Naive thymus-derived CD4-positive, alpha-beta T cell (primary cell): ENCODE measurements at places on chromosomes 11 and 22. TPM values are rescaled to one million over a fixed set of nuclear protein-coding genes. Genes with fewer than 3 reads are reported as not detected.

GRCh38 chr11:127063241-127063640 lies 62.7 kb upstream of the KIRREL3 start:
- DNase-seq = no peak

GRCh38 chr22:22812031-22812905 lies 75.3 kb upstream of the IGLL5 start:
- no peak for DNase-seq

- no peak for DNase-seq
Observed at GRCh38 chr11:11779975-11780374, 61.8 kb upstream of the USP47 start.

- DNase-seq = no peak
Observed at GRCh38 chr11:8368194-8368593, 104.5 kb upstream of the LMO1 start.

- DNase-seq = no peak
Observed at GRCh38 chr11:68385128-68385527, 72.7 kb downstream of the LRP5 start.

DNA sequence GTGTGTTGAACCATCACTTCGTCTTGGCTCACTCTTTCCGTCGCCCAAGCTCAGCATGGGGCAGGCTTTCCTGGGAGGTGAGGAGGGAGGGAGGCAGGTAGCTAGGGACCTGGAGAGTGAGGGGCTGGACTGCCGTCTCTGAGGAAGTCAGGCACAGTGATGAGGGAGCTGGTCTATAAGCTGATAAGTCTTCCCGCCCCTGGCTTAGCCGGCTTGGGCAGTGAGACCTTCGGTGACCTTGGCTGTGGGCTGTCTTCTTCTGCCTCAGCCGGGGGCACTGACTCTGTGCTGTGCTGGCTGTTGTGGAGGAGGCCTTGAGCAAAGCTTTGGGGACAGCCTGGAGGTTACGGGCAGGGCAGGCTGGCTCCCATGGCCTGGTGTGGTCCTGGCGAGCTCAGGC lies 18.7 kb downstream of the GNAZ start:
- no peak for DNase-seq

GRCh38 chr22:37160027-37160426 lies 10.3 kb upstream of the IL2RB start:
- DNase-seq = no peak

DNA sequence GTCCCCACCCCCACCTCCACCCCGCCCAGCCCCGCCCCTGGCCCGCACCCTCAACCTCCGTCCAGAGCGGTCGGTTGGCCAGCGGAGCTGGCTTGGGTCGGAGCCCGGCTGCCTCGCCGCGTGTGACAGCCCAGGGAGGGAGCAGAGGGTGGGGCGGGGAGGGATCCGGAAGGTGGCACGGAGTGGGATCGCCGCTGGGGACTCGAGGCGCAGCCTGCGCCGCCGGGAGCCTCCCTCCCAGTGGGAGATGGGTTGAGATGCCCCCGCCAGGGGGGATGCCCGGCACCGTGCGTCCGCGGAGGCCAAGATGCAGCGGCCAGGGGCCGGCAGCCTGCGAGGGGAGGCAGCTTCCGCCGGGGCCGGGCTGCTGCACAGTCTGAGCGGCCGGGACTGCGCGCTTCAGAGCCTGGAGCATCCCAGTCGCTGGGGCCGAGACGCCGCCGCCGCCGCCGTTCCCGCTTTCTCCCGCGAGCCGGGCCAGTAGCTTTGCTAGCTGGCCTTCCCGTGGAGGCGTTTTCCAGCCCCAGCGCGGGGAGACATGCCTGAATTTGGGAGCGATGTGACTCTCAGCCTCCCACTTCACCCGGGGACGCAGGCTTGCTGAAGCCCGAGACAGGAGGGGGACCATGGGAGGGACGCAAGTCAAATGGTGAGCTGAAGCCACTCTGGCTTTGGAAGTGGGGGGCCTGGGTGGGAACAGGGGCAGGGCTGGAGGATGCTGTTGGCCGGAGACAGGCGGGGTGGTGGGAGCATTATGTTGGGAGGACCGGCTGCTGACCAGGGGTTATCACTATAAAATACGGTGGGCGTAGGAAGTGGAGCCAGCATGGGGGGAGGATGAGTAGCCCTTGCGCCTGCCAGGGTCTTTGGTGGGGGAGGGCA lies 40.2 kb downstream of the DIXDC1 start:
- DNase-seq = no peak

- no peak for DNase-seq
Observed at GRCh38 chr11:83938148-83938547, 652.0 kb upstream of the CCDC90B start.

DNA sequence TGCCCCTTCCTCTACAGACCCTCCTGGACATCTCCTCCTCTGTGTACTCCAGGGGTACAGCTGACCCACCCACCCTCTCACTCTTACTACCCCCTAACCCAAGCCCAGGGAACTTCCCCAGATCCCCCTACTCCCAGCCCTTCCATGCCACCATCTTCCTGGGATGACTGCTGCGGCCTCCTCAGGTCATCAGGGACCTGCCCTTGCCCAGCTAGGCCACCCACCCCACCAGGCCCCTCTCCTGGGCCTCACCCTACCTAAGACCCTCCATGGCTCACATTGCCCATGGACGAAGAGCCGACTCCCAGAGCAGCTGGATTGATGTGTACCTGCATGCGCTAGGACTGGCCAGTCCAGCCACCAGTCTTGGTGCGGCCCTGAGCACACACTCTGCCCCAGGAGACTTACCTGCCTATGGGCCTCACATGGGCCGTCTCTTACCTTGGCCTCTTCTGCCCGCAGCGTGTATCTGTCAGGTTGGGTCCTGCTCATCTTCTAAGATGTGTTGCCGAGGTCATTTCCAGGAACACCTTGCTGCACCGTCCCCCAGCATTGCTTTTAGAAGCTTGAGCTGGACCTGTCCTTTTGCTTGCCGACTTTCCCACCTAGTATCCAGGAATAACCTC lies 2.0 kb upstream of the CLDN5 start:
- DNase-seq = no peak

- no peak for DNase-seq
Observed at GRCh38 chr11:8178297-8178696, 9.5 kb upstream of the RIC3 start.

DNA sequence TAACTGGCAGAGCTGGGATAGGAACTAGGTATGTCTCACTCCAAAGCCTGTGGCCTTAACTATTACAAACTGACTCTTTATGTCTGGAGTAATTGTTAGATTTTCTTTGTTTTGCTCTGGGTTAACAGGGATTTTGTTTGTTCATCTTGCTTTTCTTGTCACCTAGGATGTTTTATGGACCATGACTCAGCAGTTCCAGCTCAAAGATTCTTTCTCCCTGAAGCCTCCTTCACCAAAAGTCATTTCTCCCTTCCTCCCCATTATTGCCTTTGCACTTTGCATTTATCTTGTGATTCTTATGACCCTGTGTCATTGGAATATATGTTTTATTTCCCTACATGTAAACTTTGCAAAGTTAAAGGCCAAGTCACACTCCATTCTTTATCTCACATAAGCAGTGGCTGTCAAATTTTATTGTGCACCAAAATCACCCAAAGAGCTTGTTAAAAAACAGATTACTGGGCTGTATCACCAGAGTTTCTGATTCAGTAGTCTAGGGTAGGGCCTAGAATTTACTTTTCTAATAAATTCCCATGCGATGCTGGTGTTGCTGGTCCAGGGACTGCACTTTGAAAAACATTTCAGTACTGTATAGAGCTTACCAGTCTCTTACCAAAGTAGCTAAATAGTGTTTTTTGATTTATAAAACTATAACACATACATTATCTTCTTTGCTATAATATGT lies 327.7 kb downstream of the DLG2 start:
- no peak for DNase-seq

DNA sequence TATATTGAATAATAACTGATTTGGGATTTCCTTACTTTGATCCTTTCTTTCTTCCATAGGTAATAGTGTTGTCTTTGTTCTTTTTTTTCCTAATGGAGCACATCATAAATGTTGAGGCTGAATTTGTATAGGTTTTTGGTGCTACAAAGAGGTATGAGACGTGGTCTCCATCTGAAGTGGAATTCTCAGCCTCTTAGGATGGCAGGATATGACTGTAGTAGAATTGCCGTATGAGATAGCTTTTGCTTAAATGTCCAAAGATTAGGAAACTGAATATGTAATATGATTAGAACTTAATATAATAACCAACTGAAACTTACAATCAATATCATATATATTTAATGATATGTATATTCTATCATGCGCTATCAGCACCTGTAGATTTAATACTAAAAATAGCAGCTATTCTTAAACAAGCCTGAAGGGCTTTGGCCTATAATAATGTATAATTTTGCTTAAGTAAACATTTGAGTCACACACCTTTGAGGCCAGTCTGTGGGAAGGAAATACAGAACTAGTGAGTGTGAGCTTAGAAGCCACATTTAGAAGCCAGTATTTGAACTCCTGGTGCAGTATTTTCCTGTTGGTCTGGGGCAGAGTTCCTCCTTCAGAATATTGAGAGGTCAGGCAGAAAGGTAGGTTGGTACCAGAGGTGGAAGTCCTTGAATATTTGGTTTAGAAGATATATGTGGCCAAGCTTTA lies 62.6 kb downstream of the SWAP70 start:
- no peak for DNase-seq

Gene C11orf21
- 82.5 TPM for total RNA-seq
